ENCODE measurements at places on chromosomes 11 and 22.

DNA sequence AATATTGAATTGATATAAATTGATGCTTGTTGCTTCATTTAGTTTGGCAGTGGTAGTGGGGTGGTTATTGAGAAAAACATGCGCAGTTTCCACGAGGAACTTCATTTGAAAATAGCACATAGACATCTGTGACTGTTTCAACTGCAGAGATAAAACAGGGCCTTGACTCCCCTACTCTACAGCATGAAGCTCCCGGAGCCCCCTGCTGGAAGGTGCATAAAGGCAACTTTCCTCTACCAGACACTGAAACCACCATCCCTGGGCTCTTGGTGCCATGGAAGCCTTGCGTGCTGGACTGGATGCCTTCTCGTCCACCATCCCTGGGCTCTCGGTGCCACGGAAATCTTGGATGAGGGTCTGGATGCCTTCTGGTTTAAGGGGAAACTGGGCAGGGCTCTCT, 195.9 kb downstream of the CSNK2A3 start:
- DNase-seq, result peak; percentile 10

DNA sequence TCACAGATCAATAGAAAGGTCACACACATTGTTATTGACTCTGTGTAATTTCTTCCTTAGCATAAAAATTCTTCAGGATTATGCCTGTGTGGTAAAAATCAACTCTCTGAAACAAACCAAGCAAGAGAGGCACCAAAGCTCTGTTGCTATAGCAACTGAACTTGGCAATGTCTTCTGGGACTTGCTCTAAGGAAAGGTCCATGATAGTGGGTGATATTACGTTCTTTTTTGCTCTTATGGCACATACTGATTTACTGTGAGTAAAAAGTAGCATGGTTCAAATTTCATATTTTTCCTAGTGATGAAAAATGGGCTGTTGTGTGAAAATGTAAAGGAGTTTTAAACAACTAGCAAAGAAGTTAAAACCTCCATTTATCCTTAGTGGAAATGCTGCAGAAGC, 66.4 kb downstream of the SVIP start:
- no peak for DNase-seq

DNA sequence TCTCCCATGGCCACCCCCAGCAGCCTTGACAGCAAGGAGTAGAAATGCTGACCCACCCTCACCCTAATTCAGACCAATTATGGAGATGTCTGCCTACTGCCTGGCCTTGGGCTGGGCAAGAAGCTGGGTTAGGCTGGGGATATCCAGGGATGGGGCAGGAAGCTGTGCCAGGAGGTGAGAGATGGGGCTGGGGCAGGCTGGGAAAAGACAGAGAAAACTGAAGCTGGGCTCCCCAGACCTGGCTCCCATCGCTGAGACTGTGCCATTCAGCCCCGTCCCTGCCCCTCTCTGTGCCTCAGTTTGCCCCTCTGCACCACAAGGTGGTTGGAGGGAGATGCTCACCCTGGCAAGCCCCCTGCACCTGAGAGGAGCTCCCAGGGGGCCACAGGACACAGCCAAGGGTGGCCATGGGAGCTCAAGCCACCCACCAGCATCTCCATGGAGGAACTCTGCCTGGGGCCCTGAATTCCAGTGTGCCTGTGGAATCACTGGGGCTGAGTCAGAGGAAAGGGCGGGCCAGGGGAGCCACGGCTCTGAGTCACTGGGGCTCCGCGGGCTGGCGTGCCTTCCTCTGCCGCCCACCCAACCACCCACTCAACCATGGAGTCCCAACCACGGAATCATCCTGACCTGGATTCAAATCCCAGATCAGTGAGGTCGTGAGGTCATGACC, 6.0 kb upstream of the CARD10 start:
- DNase-seq, result no peak

- DNase-seq, result no peak
Observed at GRCh38 chr22:49170053-49170452, 657.6 kb downstream of the BRD1 start.

- no peak for DNase-seq
Observed at GRCh38 chr11:128417607-128418324, 169.6 kb downstream of the ETS1 start.

- peak; percentile 6 for DNase-seq
Observed at GRCh38 chr11:20934516-20934915, 265.1 kb downstream of the NELL1 start.

DNA sequence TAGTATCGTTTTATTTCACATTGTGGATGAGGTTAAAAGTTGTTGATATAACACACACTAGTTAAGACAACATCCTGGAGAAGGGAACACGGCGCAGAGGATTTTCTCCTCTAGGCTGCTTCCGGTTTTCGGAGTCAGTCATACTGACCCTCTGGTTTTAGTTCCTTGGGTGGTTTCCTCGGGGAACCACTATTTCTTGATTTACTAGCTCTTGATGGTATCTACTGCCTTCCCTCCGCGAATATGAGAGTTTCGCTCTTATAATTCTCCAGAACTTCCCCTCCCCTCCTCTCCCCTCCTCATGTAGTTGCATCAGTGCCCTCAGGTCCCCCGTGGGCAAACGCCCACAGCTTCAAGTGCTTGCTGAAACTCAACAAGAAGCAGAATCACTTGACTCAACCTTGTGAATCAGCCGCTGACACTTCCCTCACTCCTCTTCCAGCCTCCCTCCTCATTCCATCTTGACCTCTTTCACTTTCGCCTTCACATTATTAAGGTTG, 15.9 kb upstream of the APOBEC3A start:
- no peak for DNase-seq

DNA sequence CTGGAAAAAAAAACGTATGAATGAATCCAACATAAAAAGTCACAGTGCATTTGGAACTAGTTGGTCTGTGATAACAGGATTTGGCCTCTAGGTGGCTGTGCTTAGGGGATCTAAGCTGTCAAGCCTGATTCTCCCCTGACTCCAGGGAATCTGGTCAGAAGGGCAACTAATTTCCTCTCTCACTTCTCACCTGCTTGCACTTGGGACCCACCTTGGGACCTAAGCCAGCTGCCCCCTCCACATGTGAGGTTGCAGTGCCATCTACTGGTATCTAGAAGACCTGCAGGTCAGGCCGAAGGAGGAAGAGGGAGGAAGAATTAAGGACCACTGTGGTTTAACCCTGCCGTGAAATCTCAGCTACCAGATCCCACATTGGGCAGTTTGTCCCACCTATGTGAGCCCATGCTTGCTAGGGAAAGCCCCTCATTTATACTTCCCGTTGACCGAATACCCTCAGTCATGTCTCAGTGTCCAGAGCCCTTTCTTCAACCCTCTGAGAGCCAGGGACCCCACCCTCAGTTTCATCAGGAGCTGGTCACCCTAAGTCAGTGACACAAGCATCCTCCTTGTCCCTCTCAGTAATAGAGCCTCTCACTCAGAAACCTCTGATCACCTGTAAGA, 33.2 kb upstream of the CAVIN3 start:
- DNase-seq, result peak; percentile 82

GRCh38 chr22:19961868-19962245, 20.2 kb upstream of the TXNRD2 start:
- no peak for DNase-seq

DNA sequence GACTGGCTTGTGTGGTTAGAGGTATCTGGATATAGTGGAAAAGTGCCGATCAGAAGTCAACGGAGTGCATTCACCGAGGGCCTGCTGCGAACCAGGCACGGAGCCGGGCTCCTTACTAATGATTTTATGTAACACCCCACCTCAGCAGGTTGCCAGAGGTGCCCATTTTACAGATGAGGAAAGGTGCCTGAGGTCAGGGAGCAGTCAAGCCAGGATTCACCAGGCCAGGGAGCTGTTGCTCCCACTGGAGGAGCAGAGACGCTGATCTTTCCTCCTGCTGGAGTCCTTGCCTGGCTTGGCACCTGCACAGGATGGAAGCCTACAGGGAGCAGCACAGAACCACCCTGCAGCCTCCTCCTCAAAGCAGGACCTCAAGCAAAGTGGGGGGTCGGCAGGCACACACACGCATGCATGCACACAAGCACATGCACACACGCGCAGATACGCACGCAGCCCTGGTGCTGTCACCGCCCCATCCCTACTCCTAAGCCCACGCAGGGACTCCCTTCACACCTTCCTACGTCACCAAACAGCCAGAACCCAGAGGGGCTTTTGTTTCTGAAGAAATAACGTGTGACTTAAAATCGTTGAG, 16.2 kb downstream of the RSPH14 start:
- no peak for DNase-seq

GRCh38 chr11:121214861-121215260, 77.7 kb upstream of the SC5D start:
- no peak for DNase-seq

DNA sequence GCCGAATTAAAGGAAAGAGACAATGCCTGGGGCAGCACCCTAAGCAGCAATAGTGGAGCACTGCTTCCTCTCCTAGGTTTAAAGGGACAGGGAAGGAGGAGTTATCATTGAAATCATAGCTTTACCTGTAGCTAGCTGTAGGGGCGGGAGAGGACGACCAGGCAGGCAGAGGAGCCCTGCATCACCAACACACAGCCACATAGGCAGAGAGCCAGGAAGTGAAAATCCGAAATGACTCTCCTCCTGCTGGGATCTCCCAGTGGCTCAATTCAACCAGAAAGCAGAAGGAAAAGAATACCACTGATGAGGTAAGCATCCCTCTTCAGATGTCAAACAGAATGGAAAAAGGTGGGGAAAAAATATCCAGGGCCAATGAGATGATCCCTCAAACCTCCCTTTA, 20.4 kb downstream of the MRGPRX4 start:
- DNase-seq, result peak; percentile 79

GRCh38 chr11:46382646-46383403, 1.4 kb downstream of the MDK start:
- peak; percentile 49 for DNase-seq

DNA sequence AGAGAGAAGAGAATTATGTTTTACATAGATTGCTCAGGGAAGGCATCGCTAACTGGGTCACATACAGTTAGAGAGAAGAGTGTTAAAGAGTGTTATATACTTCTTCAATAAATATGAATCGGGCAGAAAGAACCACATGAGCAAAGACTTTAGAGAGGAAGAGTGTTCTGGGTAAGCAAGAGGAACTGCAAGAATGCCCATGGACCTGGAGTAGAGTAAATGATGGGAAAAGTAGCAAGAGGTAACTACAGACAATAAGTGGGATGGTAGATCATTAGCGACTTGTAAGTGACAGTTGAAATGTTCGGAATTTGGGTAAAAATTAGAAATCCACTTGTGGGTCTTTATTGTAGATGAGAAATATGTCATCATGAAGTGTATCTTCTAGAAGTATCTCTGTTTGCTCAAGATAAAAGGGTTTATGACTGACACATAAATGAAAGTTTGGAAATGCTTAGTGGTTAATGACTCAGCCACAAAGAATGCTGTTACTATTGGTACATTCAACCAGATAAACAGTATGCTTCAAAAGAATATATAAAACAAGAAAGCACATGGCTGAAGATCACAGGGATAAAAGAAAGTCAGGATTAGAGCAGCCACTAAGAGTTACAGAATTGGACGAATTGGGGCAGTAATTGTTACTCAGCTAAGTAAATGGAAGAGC, 229.3 kb downstream of the CASP12 start:
- DNase-seq, result no peak

DNA sequence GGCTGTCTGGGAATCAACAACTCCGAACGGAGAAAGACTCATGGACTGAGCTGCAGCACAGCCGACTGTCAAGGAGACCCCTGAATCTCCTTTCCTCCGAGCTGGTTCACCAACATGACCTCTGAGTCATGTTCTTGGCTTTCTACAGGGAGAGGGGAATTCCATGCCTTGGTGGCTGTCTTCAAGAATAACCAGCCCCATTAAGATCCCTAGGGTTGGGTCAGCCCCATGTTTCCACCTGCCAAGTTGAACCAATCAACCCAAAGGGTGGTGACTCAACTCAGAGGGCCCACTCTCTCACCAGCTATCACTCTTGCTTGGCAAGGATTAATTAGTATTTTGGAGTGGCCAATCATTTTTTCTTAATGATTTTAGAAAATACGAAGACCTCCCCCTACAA, 28.3 kb upstream of the IGSF22 start:
- no peak for DNase-seq

DNA sequence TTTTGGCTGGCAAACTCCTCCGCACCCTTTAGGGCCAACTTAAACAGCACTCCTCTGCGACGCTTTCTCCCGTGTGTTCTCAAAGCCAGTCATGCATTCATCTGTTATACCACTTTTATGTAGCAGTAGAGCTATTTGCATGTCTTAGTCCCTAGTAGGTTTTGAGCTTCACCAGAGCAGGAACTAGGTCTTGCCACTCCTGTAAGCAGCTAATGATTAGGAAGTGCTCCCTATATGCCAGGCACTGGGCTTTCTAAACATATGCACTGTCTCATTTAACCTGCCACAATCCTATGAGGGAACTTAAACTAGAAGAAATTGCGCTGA, 180.8 kb downstream of the DBX1 start:
- no peak for DNase-seq

DNA sequence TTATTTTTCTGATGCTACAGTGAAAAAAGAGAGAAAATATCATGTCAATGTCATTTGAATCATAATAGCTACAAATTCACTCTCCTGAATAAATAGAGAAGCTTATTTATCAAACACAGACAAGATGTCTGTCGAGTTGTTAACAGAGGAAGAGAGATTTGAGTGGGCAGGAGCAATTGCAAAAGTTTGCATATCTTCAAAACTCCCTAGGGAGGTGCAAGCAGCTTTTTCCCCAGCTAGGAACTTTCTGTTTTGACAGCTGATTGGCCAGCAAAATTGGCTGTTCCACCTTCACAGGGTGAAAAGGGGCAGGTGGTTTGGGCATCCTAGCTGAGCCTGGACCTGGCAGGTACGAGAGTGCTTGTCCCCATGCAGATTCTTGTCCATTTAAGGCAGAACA, 98.2 kb downstream of the NTM start:
- DNase-seq, result no peak

- DNase-seq, result peak; percentile 42
Observed at GRCh38 chr11:27215471-27216269, 147.3 kb downstream of the CCDC34 start.

DNA sequence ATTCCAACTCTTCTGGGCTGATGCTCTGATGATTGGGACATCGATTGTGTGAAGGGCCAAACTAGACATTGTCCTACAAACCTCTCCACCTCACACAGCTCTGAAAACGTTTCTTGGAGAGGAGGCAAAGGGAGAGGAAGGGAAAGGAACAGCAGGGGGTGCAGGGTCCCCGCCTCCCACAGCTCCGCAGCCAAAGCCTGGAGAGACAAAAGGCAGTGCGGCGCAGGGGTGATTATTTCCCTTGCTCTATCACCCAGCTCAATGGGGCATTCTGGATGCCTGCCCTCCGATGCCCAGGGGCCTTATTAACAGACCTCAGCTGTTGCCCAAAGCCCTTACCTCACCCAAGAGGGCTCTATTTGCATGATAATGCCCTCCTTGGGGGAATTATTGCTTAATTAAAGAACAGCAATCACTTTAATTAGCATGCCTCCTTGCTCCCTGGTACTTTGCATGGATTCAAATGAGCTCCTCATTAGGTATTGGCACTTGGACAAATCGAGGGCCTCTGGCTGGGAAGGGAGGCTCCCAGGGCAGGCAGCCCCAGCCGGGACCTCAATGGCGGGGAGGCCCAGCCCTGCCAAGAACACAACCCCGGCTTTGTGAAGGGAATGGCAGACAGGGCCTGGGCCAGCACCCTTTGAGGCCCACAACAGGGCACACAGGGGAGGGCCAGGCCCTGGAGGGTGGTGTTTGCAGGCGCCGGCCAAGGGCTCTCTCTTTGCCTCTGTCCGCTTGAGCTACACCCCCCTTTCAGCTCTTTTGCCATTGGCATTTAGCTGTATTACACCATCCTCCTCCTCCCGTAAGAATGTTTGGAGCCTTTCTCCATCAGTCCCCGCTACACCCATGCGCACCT, 19.8 kb upstream of the CDON start:
- DNase-seq, result no peak
